ENCODE measurements at places on chromosomes 6 and 20. TPM values are rescaled to one million over a fixed set of nuclear protein-coding genes. Genes with fewer than 3 reads are reported as not detected.

ABCF1 gene
- 24.6 TPM for total RNA-seq

CALHM4 gene
- not detected for total RNA-seq

C20orf144 gene
- not detected for total RNA-seq

CAPN11 gene
- not detected for total RNA-seq

FOXS1 gene
- not detected for total RNA-seq

MOG gene
- not detected for total RNA-seq

OR5V1 gene
- total RNA-seq = not detected

TTPAL gene
- 5.8 TPM for total RNA-seq

SULF2 gene
- total RNA-seq = 24.8 TPM

SLC25A27 gene
- 29.5 TPM for total RNA-seq

ANKEF1 gene
- 9.4 TPM for total RNA-seq

GSTA2 gene
- 2.9 TPM for total RNA-seq

C20orf204 gene
- 1.7 TPM for total RNA-seq

SLCO4A1 gene
- total RNA-seq = 44.3 TPM

HCRTR2 gene
- total RNA-seq = not detected

FKBP1C gene
- not detected for total RNA-seq

MCM8 gene
- total RNA-seq = 4.1 TPM

SMPD2 gene
- total RNA-seq = 10.7 TPM

PPP1R14C gene
- total RNA-seq = 13.8 TPM

CAP2 gene
- total RNA-seq = 43.3 TPM

DEFB115 gene
- not detected for total RNA-seq

HLA-DMB gene
- 17.0 TPM for total RNA-seq

OPN5 gene
- total RNA-seq = not detected

ZNF334 gene
- total RNA-seq = 5.4 TPM

HCK gene
- 1.8 TPM for total RNA-seq

ZSWIM1 gene
- 3.7 TPM for total RNA-seq

LSM14B gene
- 27.2 TPM for total RNA-seq

SLC35D3 gene
- total RNA-seq = 0.18 TPM

DEFB125 gene
- total RNA-seq = not detected

BTBD3 gene
- total RNA-seq = 19.7 TPM

BANF2 gene
- not detected for total RNA-seq

FBXO9 gene
- 67.1 TPM for total RNA-seq

UBR2 gene
- total RNA-seq = 57.1 TPM

MARCKS gene
- total RNA-seq = 76.0 TPM

MCCD1 gene
- not detected for total RNA-seq

FAM8A1 gene
- 31.9 TPM for total RNA-seq

LRFN2 gene
- not detected for total RNA-seq

ZNF451 gene
- total RNA-seq = 20.3 TPM

MEI4 gene
- not detected for total RNA-seq

HRH3 gene
- not detected for total RNA-seq

TUBB2A gene
- total RNA-seq = 96.9 TPM

OTOR gene
- not detected for total RNA-seq

PRRT1 gene
- total RNA-seq = not detected

KHDC1L gene
- total RNA-seq = not detected

HFE gene
- 4.5 TPM for total RNA-seq

ZSCAN26 gene
- total RNA-seq = 28.5 TPM

DSP gene
- 125 TPM for total RNA-seq

NTSR1 gene
- not detected for total RNA-seq

PRIM2 gene
- 17.5 TPM for total RNA-seq

HAO1 gene
- not detected for total RNA-seq

ESR1 gene
- 1.8 TPM for total RNA-seq

OR2J3 gene
- not detected for total RNA-seq

MAS1 gene
- total RNA-seq = not detected
